Heart right ventricle (tissue), 16 donors: ENCODE measurements at places on chromosomes 6 and 20. TPM values are rescaled to one million over a fixed set of nuclear protein-coding genes. Genes with fewer than 3 reads are reported as not detected.

GRCh38 chr20:24980291-24981053 is 12.1 kb downstream of the APMAP start:
- DNase-seq: no peak

DNA sequence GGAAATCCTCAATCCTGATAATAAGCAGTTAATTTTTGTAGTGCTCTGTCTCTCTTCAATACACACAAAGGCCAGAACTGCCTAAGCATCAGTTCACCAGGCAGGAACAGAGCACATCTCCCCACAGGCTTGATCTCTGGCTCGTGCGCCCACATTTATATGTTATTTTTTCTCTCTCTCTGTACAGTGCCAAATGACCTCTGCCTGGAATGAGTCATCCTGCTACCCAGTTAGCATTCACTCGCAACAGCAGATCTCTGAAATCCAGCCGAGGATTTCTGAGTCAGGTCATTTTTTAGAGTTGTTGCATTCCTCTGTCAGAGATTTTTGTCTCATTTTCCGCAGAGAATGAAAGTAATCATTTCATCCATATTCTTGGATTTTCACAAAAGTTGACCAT is 107.1 kb downstream of the COL12A1 start:
- peak; percentile 28 for DNase-seq

CD109 gene
- total RNA-seq: 12.0 TPM

DNA sequence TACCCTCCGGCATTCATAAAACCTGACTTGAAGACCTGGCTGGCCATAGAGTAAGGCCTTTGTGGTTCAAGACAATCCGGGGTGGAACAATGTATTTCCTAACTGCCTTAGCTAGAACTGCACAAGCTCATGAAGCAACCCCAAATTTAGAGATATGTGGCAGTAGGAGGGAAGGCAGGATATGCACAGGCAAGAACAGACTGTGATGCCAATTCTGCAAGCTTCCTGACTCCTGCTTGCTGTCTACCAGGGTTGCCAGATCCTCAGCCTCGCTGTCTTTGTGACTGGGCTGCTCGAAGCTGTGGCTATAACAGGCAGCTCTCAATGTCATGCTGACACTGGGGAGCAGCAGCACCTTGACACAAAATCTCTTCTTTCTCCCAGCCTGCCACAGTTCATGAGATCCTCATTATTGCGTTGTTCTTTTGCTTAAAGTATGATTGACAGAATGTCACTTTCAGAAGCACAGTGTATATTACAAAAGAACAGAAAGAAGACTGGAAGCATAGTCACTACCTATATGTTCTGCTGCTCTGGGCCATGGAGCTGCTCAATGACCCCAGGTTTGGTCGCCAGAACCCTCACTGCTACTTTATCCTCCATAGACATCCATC is 18.3 kb upstream of the SHLD1 start:
- DNase-seq: no peak

SAMD3 gene
- not detected for total RNA-seq

CDH26 gene
- 0.91 TPM for total RNA-seq

GRCh38 chr20:51482836-51483473 is 59.6 kb downstream of the NFATC2 start:
- no peak for DNase-seq

DNA sequence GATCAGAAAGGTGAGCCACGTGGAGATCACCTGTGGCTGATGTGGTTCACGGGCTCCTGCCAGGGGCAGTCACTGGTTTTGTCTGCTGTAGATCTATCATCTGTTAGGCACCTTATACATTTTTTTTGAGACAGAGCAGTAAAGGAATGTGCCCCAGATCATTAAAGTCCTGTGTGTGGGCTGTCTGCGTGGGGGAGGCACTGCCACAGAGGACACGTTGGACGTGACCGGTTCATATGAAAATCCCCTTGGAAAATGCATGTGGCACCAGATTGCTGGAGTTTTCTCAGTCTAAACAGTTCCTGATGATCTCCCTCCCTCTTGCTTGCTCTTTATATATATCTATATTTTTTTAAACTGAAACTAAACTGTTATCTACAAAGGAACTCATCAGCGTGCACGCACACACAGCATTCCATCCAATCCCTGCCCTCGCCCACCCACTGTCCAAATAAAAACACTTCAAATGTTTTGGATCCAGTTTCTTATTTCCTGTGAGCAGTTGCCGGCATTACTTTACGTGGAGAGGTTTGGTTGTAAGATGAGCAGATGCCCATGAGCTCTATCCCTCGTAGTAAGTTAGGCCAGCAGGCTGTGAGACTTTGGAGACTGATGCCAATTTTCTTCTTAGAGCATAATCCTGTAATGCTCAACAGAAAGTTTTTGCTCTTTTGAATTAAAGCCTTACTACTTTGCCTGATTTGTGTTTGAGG is 161.6 kb upstream of the EXOC2 start:
- no peak for DNase-seq

- DNase-seq: peak; percentile 56
These were observed 7.4 kb upstream of the FGD2 start for GRCh38 chr6:36997811-36998722.

RCAN2 gene
- 298 TPM for total RNA-seq
